Glutamatergic neuron (in vitro differentiated cells): ENCODE measurements at places on chromosomes 13 and 19. TPM values are rescaled to one million over a fixed set of nuclear protein-coding genes. Genes with fewer than 3 reads are reported as not detected.

- no peak for DNase-seq
Observed at GRCh38 chr19:1756705-1757465, 3.6 kb downstream of the ONECUT3 start.

DNA sequence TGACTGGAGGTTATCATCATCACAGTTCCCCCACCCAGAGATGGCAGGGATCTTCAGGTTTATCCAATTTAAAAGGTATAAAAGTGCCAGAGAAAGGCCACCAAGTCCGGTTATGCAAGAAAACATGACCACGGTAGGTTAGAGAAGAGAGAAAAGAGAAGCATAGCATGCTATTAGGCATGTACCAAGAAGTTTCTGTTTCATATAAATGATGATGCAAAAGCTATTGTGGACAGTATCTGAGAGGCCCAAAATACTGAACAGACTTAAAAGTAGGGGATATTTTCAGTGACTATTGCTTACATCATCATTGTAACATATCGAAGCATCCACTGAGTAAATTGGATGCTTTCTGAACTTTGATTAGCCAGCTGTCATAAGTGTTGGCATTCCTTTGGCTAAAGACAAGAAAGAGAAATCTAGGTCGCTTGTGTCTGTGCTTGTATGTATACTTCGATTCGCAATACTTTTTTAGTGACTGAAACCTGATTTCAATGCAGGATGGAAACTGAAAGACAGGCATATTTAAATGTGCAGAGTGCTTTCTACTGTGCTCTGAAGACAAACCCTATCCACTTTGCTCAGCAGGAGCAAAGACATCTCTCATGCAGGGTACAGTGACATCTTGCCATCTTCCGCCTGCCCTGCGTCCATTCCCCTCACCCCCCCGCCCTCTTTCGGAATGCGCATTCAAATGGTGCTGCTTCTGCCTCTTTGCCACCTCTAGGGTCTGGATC is 180.3 kb downstream of the SHISA2 start:
- no peak for DNase-seq

- no peak for DNase-seq
Observed at GRCh38 chr13:46202966-46203365, 8.8 kb upstream of the LRRC63 start.

DNA sequence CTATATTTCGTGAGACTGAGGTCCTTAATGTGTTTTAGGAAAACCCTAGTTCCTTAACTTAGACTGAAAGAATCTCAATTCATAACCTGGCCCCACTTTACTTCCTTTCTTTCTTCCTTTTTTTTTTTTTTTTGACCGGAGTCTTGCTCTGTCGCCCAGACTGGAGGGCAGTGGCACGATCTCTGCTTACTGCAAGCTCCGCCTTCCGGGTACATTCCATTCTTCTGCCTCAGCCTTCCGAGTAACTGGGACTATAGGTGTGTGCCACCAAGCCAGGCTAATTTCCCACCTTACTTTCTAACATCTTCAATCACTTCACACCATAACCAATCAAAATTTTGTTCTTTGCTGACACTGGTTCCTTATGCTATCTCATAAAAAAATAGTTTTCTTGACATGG is 2097.0 kb downstream of the PCDH9 start:
- no peak for DNase-seq

GRCh38 chr13:45953082-45953481 is 99.5 kb downstream of the ZC3H13 start:
- DNase-seq, result no peak

DNA sequence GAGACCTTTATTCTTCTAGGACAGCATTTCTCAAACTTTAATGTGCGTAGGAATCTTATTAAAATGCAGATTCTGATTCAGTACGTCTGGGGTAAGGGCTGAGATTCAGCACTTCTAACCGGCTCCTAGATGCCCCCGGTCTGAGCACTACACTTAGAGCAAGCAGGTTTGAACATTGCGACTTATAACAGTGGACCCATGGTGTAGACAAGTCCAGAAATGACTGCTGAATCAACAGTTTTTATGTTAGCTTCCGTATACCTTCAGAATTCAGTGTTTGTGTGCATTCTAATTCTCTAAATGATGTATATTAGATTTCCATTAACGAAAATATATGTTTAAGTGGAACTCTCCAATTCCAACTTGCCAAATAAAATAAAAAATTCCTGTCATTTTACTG is 17.5 kb upstream of the CPB2 start:
- no peak for DNase-seq

The ZNF543 gene
- 16.7 TPM for total RNA-seq

- DNase-seq, result peak; percentile 48
Observed at GRCh38 chr13:48304143-48304876, 759 bp downstream of the RB1 start.

GRCh38 chr13:55245005-55245644 is 1895.6 kb upstream of the PRR20A start:
- no peak for DNase-seq

- DNase-seq, result no peak
Observed at GRCh38 chr19:4620675-4621074, 18.6 kb upstream of the TNFAIP8L1 start.

DNA sequence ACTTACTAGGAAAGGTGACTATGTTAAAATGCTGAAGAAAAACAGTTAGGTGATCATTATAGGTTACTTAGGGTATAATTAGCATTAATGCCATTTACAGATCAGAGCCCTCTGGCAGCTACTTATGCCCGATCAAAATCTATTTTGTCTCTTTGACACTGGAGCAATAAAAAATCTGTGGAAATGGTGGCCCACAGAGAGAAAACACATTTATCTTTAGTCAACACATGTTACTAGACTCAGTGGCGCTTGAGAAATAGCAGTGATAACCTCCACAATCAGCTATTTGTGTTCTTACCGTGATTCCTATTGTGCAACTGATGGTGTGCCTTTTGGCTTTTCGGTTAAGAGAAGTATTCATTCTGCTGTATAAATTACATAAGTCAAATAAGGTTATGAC is 1519.6 kb downstream of the PCDH9 start:
- no peak for DNase-seq

The MEIOSIN gene
- total RNA-seq, result not detected

DNA sequence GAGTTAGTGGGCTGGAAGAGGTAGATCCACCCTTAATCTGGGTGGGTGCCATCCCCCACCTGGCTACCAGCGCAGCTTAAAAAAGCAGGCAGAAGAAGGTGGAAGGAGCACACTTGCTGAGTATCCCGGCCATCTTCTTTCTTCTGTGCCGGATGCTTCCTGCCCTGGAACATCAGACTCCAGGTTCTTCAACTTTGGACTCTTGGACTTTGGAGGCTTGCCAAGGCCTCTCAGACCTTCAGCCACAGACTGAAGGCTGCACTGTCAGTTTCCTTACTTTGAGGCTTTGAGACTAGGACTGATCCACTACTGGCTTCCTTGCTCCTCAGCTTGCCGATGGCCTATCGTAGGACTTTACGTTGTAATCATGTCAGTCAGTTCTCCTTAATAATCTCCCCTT is 127.6 kb upstream of the GPC6 start:
- no peak for DNase-seq

DNA sequence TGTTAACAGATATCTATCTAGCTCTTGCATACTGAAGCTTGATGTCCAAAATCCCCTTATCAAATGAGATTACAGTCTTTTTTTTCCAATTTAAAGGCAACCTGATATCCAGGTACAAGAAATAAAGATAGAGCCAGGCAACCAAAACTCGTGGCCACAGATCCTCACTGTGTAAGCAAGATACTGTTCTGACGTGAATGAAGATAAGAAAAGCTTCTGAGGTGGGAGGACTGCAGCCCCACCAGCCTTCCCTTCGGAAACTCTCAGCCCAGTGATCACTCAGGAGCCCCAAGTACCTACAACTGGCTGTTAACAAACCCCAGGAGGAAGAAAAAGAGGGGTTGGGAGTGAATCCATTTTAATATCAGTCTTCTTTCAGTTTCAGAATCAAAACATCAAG is 191.6 kb downstream of the EFNB2 start:
- no peak for DNase-seq

DNA sequence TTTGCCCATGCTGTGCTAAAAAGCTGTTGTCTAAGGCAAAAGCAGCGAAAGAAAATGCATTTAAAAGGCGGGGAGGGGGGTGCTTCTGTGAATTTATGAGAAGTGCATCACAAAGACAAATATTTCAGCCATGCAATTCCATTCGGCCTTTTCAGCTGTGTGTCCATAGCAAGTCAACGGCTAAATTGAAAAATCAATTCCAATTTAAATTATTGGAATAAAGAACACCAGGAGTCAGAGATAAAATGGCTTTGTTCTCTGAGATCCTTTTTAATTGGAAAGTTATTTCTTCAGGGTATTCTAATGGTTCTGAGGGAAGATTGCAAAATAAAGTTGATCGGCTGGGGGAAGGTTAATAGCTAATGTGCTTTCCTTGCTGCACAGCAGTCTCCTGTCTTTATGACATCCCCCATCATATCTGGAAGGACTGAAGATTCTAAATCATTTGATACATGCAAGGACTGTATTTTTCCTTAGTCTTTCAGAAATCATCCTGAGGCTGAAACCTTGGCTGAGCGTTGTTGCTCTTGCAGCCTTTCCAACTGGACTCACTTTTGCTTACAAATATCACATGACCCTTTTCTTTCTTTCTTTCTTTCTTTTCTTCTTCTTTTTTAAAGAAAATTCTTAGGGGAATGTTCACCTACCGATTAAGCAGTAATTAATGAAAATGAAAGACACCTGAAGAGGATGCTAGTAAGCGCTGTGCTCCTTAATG is 647.1 kb downstream of the DACH1 start:
- no peak for DNase-seq
